NCI-H2081 treated with DMSO at 0.1 percent for 48 hours (cell line): ENCODE measurements at places on chromosomes 6 and 20.

DNA sequence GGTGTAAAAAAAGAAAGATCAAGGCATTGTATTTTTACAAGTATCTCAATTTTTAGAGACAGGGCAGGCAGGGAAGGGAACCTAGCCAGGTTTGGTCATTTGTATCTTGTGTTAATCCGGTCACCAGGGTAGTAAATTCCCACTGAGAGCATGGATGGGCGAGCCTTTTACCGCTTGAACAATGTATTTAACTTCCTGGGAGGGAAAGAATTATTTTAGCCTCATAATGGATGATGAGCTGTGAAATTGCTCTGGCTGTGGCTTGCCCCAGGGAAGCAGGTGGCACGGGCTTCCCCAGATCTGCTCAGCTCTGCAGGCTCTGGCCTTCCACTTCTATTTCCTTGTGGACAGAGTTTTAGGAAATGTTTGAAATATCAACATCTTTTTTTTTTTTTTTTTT lies 72.9 kb downstream of the TOX2 start:
- no peak for DNase-seq

GRCh38 chr20:20410678-20411077 lies 42.8 kb downstream of the INSM1 start:
- DNase-seq: peak; percentile 88

- DNase-seq: no peak
These were observed 32.4 kb upstream of the AAR2 start for GRCh38 chr20:36203861-36204260.

- DNase-seq: no peak
These were observed 11.9 kb upstream of the TMEM170B start for GRCh38 chr6:11525468-11526155.

DNA sequence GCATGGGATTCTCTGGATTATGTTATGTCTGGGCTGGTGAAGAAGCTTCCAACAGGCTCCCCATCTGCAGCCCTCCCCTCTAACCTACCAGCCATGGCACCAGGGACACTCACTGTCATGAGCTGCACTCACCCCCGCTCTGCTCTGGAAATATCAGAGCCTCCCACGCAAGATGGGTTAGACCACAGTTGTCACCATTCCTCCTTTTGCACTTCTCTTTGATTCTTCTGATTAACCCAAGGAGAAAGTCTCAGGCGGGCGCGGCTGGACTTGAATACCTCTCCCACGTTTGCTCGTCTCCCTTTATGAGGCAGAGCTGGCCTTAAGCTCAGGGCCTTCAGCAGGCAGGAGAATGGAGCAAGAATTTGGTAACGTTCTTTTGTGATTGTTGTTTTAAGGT lies 128.1 kb downstream of the CEBPB start:
- DNase-seq: no peak

- DNase-seq: no peak
These were observed 503.9 kb downstream of the ADGRB3 start for GRCh38 chr6:69138893-69139494.

GRCh38 chr6:105359419-105360370 lies 43.2 kb downstream of the PREP start:
- DNase-seq: no peak

DNA sequence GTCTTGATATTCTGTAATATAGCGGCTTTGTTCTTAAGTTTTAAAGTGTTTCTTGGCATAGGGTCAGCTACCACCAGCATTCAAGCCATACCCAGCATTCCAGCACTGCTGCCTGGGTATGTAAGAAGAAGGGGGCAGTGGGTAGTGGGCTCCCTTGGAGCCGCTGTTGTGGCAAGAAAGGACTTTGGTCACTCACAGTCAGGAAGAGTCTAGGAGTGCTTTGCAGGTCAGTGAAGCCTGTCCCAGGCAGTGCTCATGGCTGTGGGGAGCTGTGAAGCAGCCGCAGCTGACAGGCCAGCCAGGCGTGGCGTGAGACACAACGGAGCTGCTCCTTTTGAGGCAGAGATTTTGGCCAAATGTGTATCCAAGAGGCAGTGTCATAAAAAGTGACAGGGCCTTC lies 512.0 kb downstream of the CDKAL1 start:
- DNase-seq: no peak

DNA sequence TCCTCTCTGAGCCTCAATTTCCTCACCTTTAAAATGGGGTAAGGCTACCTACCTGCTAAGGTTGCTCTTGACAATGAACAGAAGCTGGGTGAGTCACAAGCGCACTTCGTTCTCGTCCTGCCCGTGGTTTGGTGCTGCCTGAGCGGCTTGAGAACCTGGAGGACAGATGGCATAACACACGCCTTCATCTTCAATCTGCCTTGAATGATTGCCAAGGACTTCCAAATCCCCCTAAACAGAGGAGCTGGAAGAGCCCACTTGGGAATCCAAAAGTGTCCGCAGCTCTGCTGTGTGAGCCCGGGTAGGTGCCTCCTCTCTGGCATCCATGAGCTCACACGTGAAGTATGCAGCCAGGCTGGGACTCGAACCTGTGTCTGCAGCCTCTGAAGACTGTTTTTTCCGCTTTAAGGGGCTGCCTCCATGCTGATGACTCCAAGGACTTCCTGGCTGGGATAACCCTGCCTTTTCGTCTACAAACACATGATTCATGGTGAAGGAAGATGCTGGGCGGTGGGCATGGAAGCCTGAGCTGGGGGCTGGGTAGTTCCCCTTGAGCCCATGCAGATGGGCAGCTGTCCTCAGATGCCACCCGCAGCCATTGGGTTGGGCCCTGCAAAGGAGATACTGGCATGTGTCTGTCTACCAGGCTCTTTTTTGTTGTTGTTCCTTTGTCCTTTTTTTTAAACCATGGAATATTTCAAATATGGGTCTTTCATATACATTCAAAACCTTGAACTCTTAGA lies 25.3 kb upstream of the CSNK2A1 start:
- DNase-seq: no peak
